Cerebellar cortex (tissue), 1 donor: ENCODE measurements at places on chromosomes 2 and 18.

DNA sequence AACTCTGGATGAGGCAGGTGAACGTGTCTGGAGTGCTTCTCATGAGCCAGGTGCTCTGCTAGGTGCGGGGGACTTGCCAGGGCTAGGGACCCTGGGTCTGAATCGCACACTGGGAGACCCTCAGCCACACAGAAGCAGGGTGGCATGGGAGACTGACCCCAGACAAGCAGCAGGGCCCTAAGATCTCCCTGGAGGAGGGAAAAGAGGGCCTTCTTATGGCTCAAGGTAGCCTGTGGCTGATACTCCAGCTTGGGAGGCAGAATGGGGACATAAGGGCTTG lies 12.8 kb upstream of the CIB4 start:
- DNase-seq, result no peak

DNA sequence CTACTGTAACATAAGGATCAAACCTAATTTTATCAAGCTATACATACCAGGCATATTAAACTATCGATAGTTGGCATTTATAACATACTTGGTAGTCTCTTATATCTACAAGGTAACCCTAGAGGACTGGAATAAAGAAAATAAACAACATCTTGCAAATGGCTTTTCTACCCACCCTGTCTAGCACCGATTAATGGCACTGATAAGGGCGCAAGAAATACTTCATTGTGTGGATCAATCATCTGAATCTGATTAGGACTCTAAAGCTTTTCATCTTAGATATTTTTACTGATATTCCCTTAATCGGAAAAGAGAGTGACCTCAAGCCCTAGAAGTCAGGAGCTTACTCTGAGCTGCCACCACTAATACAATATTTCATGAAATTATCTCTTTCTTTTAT lies 1461.7 kb upstream of the PIK3C3 start:
- no peak for DNase-seq

- DNase-seq, result no peak
Observed at GRCh38 chr2:180717588-180717987, 262.8 kb upstream of the UBE2E3 start.

- no peak for DNase-seq
Observed at GRCh38 chr18:28019425-28020108, 157.4 kb downstream of the CDH2 start.

GRCh38 chr2:222969491-222969890 lies 82.5 kb upstream of the KCNE4 start:
- DNase-seq, result no peak

DNA sequence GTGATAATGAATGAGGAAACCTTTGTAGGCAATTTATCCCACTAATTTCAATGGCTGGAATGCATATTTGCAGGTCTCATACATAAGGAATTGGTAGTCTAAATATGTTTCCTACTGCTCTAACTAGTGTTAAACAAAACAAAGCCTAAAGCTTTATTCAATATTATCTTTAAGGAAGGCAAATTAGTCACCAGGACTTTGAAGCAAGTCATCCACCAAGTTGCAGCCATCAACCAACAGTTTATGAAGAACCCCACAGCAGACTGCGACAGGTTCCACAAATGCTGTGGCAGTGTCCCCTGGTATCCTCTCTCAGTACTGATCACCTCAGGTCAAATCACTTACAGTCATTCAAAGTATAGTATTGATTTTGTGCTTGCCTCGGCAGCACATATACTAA lies 181.5 kb upstream of the ZFP36L2 start:
- DNase-seq, result no peak

DNA sequence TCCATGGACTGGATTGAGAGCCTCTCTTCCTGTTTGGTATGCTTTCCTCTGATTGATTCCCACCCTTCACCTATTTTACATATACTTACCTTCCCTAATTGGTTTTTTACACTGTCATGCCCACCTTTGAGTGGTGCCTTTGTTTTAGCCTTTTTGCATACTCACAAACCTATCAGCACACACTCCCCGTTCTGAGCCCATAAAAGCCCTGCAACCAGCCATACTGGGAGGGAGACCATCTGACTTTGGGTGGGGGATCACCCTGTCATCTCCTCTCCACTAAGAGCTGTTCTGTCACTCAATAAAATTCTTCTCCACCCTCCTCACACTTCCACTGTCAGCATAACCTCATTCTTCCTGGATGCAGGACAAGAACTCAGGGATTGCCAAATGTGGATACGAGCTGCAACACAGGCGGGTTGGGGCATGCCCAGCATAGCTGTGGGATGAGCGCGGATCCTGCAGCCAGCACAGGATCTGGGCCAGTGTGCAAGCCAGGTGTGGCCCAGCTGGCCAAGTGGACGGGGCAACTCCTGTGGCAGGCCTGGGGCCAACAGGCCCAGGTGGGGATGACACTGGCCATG lies 9.4 kb upstream of the MOB1A start:
- no peak for DNase-seq

DNA sequence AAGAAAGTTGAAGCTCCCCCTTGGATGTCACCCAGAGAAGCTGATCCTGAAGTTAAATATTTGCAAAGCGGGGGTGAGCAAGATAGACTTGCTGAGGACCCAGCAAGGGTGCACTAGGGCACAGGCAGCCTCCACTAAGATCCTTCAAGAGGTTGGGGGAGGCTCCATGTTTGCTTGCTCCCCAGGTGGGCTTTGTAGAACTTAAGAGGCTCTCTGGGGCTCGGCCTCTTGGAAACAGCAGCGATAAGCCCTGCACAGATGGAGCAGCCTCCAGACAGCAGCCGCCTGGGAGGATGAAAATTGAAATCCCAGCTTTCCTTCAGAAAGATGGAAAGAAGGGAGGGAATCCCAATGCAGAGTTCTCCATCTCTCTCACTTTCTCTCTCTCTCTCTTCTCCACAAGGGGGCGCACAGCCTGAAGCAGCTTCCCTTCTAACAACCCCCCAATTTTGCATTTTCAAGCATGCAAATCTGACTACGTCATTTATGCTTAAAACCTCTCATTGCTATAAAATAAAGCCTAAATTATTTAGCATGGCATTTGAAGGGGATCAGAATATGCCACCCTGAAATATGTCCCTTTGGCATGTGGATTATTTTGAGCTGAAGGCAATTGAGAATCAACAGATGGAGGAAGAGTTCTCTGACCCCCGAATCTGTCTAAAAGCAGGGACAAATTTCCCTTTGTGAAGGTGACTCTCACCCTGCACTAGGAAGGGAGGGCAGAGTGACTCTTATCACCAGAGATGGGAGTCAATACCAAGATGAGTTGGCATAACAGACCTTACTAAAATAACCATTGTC lies 185.7 kb upstream of the KLHL29 start:
- DNase-seq, result no peak
